SW480 (cell line): ENCODE measurements at places on chromosomes 2 and 18.

- DNase-seq, result peak; percentile 51
Measured at GRCh38 chr18:48409591-48410094, 460 bp upstream of the ZBTB7C start.

DNA sequence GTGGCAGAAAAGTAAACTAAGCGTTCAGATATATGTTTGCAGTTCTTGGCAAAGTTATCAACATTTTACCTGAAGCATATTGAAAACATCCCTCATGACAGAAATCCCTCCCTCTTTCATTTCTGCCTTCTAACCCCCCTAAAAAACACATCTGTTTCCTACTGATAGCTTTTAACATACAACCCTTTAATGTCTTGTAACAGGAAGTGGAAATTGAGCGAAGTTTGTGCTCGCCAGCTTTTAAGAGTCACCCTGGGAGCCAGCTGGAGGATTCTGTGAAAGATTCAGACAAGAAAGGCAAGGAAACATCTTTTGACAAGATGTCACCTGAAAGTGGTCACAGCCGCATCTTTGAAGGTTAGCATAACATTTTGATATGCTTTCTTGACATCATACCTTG is 247.4 kb downstream of the XIRP2 start:
- no peak for DNase-seq

- DNase-seq, result no peak
Measured at GRCh38 chr2:183493040-183493439, 368.8 kb downstream of the NUP35 start.

DNA sequence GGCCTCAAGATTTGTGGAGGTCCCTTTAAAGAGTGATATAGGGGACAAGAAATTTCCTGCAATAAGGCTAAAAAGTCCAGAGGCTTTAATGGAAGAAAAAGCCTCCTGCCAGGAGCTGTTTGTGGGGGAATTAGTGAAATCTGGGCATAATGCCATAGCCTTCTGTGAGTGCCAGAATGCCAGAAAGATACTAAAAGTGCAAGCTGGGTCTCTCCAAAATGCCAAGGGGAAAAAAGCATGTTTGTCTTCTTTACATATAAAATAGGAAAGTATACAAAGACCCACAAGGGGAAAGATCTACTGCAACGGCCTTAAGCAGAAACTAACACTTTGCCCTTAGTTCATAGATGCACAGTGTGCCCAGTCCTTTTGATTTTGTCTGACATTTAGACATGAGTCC is 647.7 kb upstream of the ZNF804A start:
- no peak for DNase-seq

GRCh38 chr2:231691251-231691772 is 17.0 kb upstream of the PTMA start:
- no peak for DNase-seq

GRCh38 chr2:130913891-130914290 is 77.2 kb downstream of the ARHGEF4 start:
- no peak for DNase-seq

GRCh38 chr2:112836695-112837117 is at the start of gene IL1B:
IL1B (minus strand) TSS chr2:112836779; CDS start chr2:112836229, 550 bp downstream.
- no peak for DNase-seq

- DNase-seq, result no peak
Measured at GRCh38 chr18:60739212-60739611, 366.6 kb upstream of the MC4R start.

- DNase-seq, result no peak
Measured at GRCh38 chr2:132813422-132813821, 143.4 kb upstream of the LYPD1 start.

DNA sequence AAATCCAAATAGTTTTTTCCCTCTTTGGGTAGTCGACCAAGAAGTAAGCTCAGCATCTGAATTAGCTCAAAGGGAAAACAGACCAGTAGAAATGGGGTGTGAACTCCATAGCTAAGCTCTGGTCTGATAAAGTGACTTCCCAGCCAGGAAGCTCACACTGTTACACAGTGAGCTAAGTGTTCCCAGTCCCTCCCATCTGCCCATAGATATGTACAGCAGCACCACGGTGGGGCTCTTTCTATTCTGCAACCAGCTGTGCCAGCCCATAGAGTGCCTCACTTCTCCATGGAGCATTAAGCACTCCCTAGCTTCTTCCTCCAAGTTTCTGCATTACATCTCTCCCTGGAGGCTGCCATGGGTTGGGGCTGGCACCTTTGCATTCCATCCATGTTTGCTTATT is 27.6 kb upstream of the NEMP2 start:
- peak; percentile 44 for DNase-seq

- peak; percentile 95 for DNase-seq
Measured at GRCh38 chr2:223549215-223549614, 52.9 kb downstream of the SCG2 start.

GRCh38 chr18:32040936-32041335 is 22.3 kb downstream of the RNF125 start:
- peak; percentile 37 for DNase-seq

DNA sequence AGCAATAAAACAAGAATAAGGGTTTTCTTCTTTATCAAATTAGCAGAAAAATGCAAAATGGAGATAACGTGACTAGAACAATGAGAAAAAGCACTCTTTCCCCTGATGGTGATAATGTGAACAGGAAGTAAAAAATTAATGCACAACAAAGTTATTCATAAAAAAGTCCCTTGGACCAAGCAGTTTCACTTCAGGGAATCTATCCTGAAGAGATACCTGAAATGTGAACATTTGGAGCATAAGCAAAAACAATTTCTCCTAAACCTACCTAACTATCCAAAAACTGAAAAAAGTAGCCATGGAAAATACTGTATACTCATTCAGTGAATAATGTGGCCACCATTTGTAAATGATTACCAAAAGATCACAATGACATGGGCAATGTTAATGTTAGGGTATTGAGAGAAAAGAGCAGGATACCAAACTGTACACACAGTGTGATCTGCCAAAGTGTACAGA is 48.7 kb downstream of the TRIP12 start:
- no peak for DNase-seq

GRCh38 chr2:79041032-79041448 is 15.5 kb downstream of the REG3G start:
- DNase-seq, result peak; percentile 37

DNA sequence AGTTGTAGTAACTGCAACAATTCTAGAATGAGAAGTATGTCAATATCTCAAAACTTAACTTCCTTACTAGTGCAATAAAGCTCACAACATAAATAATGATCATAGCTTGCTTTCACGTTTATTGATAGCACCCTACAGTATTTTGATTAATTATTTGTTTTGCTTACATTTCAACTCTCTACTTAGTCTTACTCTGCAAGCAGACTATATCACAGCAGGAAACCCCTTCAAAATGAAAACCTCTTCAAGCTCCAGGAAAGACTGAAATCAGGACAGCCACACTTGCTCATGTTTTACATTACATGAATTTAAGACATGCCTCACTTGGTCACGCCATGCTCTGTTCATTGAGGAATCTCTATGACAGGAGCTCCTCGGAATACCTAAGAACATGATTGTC is 3.3 kb downstream of the OLA1 start:
- no peak for DNase-seq

DNA sequence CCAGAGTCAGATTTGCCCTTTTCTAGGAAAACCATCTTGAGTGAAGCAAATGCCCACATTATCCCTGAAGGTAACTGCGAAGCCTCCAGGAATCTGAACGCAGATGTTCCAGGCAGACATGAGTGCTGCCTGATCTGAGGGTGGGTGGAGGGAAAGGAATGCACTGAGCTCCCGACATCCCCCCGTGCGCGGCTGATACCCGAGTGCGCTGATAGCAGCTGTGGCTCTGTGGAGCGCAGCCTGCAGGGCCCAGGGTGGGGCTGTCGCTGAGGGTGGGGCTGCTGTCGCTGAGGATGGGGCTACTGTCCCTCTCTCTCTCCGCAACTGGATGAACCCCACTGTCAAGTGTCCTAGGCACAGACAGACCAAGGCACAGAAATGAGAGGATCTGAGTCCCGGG is 82.4 kb downstream of the GFPT1 start:
- no peak for DNase-seq

DNA sequence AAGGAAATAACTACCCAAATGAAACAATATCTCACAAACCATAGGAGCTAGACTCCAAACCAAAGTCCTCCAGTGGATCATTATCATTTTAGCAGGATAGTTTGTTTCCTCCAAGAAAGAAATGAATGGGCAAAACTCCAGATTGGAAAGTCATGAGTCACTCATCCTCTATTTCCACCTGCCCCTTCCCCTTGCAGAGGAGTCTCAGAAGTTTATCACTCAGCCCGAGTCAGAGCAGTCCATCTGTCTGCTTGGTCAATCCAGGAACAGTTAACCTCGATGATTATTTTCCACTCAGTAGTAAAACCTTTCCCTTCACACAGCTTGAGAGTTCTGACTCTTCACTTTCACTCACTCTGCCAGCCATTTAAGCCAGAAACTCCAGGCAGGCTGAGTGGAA is 462.2 kb downstream of the BCL11A start:
- no peak for DNase-seq

DNA sequence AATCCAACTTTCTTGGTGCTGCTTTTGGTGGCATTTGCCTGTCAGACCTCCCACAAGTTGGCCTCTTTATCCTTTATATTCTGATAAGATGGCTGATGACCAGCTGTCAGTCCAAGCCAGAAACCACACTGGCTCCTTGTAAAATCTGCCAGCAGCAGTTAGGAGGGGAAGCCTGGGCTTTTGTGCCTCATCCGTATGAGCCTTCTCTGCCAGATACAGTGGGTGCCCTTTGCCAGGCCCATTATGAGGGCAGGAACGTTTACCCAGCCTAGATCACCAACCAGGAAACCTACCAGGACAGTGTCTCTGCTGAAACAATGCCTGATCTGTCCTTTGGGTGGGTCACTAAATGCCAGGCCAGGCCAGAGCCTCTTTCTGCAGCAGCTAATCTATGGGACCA is 202.9 kb upstream of the SP5 start:
- no peak for DNase-seq

DNA sequence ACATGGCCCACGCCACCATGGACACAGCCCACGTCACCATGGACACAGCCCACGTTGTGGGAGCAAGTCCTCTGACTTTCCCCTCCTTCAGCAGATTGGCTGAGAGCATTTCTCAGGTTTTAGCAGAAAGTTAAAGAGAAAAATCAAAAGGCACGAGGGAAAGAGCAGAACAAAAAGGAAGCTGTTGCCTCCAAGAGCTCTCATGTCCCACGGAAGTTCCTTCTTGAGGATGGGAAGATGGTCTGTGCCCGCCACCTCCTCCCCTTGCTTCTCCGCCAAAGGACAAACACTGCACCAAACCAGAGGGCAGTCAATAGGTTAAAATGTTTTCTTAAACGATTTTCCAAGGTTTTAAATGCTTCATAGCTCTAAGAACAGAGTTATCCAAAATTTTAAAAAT is 148.4 kb downstream of the HDAC4 start:
- no peak for DNase-seq
